ENCODE measurements at places on chromosomes 16 and 17. TPM values are rescaled to one million over a fixed set of nuclear protein-coding genes. Genes with fewer than 3 reads are reported as not detected.

GRCh38 chr16:28187595-28188004, 24.2 kb downstream of the XPO6 start:
- peaks cover 19% of the 10 kb centered on the region for H3K4me1 ChIP-seq
- H3K27me3 ChIP-seq, result no peaks in the 10 kb centered on the region
- H3K27ac ChIP-seq, result no peak overlapping the region
- H3K4me3 ChIP-seq, result no peak overlapping the region

DNA sequence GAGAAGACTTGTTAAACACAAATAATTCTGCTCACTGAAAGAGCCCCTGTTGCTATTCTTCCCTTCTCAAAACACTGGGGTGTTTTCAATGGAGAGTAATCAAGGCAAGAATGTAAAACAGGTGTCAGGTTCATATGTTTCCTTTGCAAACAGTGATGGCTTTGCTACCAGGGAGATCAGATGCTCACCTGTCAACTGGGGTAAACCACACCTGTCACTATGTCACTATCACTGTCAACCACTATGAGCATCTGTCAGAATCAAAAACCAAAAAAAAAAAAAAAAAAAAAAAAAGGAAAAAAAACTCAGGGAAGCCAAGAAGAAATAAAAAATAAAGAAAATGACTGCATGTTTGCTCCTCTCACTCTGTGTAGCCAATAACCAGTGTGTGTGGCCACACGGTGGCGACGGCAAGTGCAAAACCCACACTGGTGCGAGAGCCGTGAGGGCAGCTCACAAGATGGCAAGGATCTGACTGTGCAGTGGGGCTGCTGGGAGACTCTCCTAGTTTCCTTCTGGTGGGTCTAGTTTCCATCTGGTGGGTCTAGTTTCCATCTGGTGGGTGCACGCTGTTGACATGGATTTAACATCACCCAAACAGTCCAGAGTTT, 22.7 kb downstream of the USP22 start:
- H3K27me3 ChIP-seq, result no peaks in the 10 kb centered on the region
- H3K36me3 ChIP-seq, result peaks cover 16% of the 10 kb centered on the region
- H3K4me3 ChIP-seq, result no peak overlapping the region

Gene GAS2L2
- not detected for total RNA-seq

Gene CES4A
- total RNA-seq, result not detected

DNA sequence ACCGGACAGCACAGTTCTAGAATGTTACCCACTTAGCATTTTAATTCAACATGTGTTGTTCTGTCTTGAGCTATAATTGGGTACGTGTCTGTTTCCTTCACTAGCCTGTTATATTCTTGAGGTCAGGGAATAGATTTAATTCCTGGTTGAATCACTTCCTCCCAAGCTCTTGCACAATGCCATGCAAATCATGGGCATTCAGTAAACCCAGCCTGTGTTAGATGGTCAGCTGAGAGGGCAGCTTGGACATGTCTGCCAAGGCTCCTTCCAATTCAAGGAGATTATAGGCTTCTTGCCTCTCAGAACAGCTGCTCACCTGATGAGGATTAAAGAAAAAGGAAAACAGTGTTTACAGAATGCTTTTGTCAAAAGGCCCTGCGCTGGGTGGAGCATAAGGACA, 12.6 kb downstream of the C1QTNF1 start:
- no peak overlapping the region for H3K4me3 ChIP-seq
- no peak overlapping the region for H3K27ac ChIP-seq
- no peak for DNase-seq

DNA sequence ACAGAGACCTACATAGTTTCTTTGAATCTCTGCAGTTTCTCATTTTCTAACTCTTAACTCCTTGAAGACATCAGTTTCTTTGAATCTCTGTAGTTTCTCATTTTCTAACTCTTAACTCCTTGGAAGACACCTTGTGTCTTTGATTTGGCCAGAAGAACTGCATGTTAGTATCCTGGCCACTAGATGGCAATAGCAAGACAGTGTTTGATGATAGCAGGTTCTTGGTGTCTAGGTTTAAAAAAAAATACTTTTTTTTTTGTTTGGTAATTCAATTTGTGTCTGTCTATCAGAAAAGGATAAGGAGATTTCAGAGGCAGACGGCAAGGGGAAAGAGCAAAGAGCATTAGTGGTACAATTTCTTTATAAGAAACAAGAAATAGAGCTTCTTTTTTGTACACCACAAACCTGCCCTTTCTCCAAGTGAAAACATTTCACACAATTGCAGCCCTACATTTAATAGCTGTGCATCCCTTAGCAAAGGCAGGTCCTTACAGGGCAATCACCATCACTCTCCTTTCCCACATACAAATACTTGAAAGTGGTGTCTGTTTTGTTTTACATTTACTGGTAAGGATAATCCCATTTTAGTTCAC, 1324.9 kb upstream of the CDH8 start:
- H3K36me3 ChIP-seq, result no peaks in the 10 kb centered on the region
- no peaks in the 10 kb centered on the region for H3K4me1 ChIP-seq
- no peak overlapping the region for H3K27ac ChIP-seq
- H3K4me3 ChIP-seq, result no peak overlapping the region

GRCh38 chr16:22694887-22695382, 119.0 kb upstream of the HS3ST2 start:
- H3K4me3 ChIP-seq, result no peak overlapping the region
- no peaks in the 10 kb centered on the region for H3K4me1 ChIP-seq
- no peak overlapping the region for H3K27ac ChIP-seq
- no peaks in the 10 kb centered on the region for H3K36me3 ChIP-seq
- no peaks in the 10 kb centered on the region for H3K27me3 ChIP-seq

- peaks cover 20% of the 10 kb centered on the region for H3K4me1 ChIP-seq
- H3K36me3 ChIP-seq, result no peaks in the 10 kb centered on the region
- peak overlapping the region; percentile 43 for H3K27ac ChIP-seq
- DNase-seq, result no peak
- H3K27me3 ChIP-seq, result no peaks in the 10 kb centered on the region
- H3K4me3 ChIP-seq, result no peak overlapping the region
These were observed 5.9 kb downstream of the CYGB start for GRCh38 chr17:76531486-76532038.

DNA sequence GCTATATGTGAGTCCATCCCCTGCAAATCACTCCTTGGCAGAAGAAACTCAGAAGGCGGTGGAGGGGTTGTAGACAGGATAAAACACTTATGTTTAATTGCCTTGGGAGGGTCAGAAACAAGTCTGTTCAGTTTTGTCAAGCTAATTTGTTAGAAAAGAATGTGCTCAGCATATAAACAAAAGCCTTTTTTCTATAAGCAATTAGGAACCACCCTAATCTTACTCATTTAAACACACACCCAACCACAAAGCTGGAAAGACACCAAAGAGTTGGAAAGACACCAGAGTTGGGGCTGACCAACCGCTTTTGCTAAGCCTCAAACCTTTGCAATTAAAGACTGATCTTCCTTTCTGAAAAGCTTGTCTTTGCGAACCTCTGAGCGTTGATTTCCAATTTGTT, 439.2 kb upstream of the ERCC4 start:
- H3K27ac ChIP-seq, result no peak overlapping the region
- DNase-seq, result no peak
- H3K27me3 ChIP-seq, result no peaks in the 10 kb centered on the region
- no peaks in the 10 kb centered on the region for H3K36me3 ChIP-seq
- no peak overlapping the region for H3K4me3 ChIP-seq

Gene PPY
- total RNA-seq, result not detected

DNA sequence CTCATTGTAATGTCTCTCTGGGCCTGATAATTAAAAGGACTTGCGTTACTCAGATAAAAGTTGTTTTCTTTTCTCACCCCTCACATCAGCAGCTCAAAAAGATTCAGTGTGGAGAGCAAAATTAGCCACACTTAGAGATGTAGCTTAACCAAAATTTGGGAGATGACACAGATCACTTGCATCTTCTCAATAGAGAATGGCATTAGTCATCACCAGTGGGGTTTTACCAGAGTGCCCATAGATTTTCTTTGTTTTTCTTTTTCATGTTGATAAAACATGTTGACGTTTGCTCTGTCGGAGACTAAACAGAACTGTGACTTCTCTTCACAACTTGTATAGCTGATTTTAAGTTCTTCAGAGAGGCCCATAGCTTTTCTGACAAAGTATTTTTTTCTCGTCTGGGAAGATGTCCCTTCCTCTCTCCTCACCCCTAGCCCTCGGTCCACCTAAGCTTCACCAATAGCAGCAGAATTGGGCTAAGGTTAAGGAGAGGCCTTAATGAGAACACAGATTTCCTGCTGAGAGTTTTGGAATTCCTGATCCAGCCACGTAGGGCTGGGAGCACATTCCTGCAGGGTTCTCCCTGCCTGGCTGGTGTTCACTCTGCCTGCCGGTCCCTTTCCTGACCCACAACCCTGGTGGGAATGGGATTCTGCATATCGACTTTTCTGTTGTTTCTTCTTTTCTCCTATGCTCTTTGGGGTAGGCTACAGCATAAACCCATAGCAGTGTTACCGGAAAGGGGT, 92.6 kb downstream of the CACNG3 start:
- no peak overlapping the region for H3K4me3 ChIP-seq
- H3K4me1 ChIP-seq, result no peaks in the 10 kb centered on the region
- no peaks in the 10 kb centered on the region for H3K36me3 ChIP-seq
- H3K27ac ChIP-seq, result no peak overlapping the region

DNA sequence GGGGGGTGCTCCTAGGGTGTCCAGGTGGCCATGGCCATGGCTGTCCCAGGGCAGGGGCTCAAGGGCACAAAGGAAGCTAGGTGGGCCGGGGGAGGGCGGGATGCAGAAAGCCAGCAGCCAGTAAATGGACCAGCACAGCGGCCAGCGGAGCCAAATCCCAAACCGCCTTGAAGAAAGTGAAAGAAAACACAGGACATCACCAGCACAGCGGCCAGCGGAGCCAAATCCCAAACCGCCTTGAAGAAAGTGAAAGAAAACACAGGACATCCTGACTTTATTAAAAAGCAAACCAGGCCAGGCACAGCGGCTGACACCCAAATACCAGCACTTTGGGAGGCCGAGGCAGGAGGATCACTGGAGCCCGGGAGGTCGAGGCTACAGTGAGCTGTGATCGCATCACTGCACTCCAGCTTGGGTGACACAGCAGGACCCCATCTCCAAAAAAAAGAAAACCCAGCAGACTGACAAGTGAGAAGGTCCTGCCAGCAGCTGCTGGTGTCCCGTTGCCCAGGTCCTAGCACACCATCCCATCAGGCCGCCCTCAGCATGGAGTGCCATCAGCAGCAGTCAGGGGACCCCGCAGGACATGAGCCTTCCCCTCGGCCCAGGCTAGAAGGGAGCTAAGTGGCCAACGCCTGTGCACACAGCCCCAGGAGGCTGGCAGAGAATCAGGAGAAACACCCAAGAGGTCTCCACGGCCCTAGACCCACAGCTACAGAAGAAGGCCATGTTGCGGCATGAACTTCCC, 17.0 kb downstream of the SLC38A10 start:
- H3K27ac ChIP-seq, result no peak overlapping the region
- no peaks in the 10 kb centered on the region for H3K27me3 ChIP-seq
- peaks cover 2% of the 10 kb centered on the region for H3K36me3 ChIP-seq
- no peak for DNase-seq
- H3K4me1 ChIP-seq, result no peaks in the 10 kb centered on the region

Gene DDX28
- total RNA-seq, result 17.1 TPM

- no peak for DNase-seq
These were observed 242.6 kb upstream of the CIBAR2 start for GRCh38 chr16:85354686-85355514.

- peak overlapping the region; percentile 71 for H3K27ac ChIP-seq
- no peak overlapping the region for H3K4me3 ChIP-seq
- H3K27me3 ChIP-seq, result no peaks in the 10 kb centered on the region
- DNase-seq, result no peak
- peaks cover 33% of the 10 kb centered on the region for H3K4me1 ChIP-seq
These were observed 286.7 kb downstream of the SEC14L1 start for GRCh38 chr17:77427391-77427991.

DNA sequence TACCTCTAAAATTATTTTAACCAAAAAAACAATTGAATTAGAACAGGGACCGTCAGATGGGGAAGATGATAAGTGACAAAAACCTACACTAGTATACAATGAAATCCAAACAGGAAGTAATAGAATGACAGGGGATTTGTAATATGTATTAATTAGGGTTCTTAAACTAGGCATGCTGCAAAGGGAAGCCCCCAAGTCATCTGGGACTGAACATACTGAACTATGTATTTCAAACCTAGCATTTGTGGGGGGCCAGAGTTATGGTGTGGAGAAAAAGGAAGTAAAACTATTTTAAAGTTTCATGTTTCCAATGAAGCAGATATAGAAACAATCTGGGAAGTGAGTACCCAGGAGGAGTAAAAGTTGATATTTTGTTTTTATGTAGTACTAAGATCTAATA, 133.2 kb upstream of the HS3ST3A1 start:
- H3K27ac ChIP-seq, result no peak overlapping the region
- no peaks in the 10 kb centered on the region for H3K4me1 ChIP-seq
- no peak overlapping the region for H3K4me3 ChIP-seq

- H3K4me1 ChIP-seq, result no peaks in the 10 kb centered on the region
These were observed 6.5 kb upstream of the HBM start for GRCh38 chr16:159136-159849.

Gene FOXN1
- 0.48 TPM for total RNA-seq

Gene DNASE1L2
- total RNA-seq, result 1.00 TPM

- no peaks in the 10 kb centered on the region for H3K36me3 ChIP-seq
- no peak overlapping the region for H3K4me3 ChIP-seq
- DNase-seq, result no peak
- H3K27me3 ChIP-seq, result no peaks in the 10 kb centered on the region
These were observed 8.7 kb upstream of the IL4R start for GRCh38 chr16:27304881-27305745.

DNA sequence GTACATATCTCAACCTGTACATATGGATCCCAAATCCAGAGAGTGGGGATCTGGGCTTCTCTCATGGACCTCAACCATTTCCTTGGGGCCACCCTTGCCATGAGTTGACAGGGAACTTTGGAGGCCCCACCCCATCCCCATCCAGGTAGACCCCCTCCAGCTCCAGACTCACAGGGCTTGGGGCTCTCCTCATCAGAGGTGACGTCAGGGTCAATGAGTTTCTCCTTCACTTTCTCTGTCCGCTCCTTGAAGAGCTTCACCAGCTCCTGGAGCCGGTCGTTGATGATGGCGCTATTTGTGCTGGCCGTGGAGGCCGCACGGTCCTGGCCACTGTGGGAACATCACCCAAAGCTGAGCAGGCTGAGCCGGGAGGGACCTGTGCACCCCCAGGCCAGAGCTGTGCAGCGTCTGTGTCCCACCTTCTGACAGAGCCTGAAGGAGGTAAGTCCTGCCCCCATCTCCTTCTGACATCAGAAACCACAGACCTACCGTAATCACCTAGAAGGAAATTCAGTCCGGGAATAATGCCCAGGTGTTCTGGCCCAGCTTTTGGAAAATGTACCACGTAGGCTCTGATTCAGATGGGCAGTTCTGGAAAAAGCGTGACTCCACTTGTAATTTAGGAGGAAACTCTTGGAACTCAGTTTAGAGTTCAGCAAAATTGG, 50.6 kb downstream of the CNGB1 start:
- H3K4me3 ChIP-seq, result no peak overlapping the region
- no peaks in the 10 kb centered on the region for H3K36me3 ChIP-seq
- H3K4me1 ChIP-seq, result no peaks in the 10 kb centered on the region
- no peaks in the 10 kb centered on the region for H3K27me3 ChIP-seq

DNA sequence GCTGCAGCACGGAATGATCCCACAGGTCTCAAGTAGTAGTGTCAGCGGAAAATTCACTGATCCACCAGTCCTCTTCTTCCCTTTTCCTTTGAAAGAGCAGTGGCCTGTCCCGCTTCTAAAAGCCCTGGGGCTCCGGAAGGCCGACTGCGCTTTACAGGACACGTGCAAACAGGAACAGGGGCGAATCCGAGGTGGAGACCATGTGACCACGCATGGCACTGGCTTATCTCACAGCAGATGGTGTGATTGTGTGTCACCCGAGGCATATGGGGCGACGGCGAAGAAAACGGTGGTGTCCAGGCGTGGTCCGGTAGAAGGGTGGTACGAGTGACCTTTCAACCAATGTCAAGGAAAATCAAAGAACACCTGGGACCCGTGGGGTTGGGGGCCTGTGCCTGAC, 12.0 kb upstream of the KCNJ18 start:
- H3K36me3 ChIP-seq, result no peaks in the 10 kb centered on the region
- no peaks in the 10 kb centered on the region for H3K27me3 ChIP-seq
- peak; percentile 22 for DNase-seq
- H3K27ac ChIP-seq, result no peak overlapping the region
- H3K4me1 ChIP-seq, result no peaks in the 10 kb centered on the region

Measured in Caco-2 (cell line).